RWPE1 (cell line): ENCODE measurements at places on chromosomes 13 and 19.

DNA sequence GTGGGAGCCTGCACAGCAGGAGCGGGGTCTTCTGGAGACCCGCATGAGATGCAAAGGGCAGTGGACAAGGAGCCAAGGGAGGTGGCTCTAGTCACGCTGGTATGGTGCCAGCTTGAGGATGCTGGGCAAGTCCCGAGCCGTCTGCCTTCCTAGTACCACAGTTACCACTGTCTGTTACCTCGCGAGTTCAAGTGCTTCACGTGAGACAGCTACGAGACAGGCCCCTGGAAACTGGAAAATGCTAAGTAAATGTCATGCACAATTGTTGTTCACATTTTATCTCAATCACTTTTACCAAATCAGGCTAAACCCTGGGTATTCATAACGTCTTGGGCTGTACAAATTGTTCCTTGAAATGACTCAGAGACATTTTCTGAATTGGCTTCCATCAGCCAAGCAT lies 155.7 kb downstream of the TNFRSF19 start:
- DNase-seq = no peak

DNA sequence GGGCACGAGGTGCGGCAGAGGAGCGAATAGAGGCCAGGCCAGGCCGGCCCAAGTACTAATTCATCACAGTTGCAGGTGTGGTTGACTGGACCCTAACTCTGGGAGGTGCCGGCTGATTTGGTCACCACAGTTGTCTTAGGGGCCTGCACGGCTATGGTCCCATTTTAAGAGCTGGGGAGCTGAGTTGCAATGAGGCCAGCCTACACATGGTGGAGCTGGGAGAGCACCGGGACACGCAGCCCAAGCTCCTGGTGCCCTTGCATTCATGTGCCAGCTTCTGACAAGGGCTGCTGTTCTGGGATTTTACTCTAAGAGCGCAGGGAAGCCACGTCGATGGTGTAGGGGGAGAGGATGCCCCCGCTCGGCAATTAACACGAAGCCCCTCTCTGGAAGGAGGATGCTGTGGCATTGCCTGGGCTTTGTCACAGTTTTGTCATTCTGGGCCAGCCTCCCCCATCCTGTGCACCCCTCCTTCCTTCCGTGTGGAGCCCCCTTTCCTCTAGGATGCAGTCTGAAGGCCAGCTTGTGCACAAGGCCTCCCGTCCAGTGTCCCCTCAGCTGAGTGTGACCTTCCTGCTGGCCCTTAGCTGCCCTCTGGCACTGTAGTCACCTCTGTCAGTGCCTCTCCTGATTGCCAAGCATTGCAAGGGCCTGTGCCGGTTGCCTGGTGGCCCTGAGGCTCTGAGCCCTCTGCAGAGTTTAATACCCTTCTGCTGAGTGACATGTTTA lies 109.4 kb upstream of the C1QTNF9B start:
- no peak for DNase-seq

GRCh38 chr19:49818649-49819370 lies 721 bp downstream of the MED25 start:
- no peak for DNase-seq

DNA sequence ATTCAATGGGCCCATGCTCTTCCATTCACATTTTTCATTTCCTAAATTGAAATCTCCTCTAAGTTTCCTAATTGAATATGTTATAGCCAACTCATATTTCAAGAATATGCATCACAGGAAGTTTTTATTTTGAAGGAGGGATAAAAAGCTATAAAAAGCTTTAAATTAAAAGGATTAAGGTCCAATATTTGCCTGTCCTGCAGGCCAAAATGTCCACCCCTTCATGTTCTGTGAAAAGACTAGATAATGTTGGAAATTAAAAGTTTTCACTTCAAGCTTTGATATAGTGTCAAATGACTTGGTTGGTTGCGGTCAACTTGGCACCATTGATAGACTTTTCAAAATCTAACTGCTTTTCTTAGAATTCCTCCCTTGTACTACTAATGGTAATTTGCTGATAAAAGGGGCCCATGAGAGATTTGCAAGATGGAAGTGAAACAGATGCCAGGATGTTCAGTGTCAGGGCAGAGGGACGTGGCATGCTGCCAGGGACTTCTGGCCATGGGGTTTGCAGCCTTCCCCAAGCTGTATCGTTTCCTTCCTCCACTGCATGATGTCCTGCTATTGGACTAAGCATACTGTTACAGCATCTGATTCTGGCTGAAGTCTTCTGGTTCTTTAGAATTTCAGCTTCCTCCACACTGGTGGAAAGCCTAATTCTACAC lies 547.3 kb upstream of the MIR17HG start:
- no peak for DNase-seq

- no peak for DNase-seq
Measured at GRCh38 chr19:28003543-28003942, 1209.4 kb downstream of the UQCRFS1 start.

- no peak for DNase-seq
Measured at GRCh38 chr13:69547780-69548179, 559.8 kb upstream of the ATXN8OS start.

- no peak for DNase-seq
Measured at GRCh38 chr13:95195146-95195545, 106.1 kb downstream of the ABCC4 start.
